NCI-H2227 treated with DMSO at 0.1 percent for 48 hours (cell line): ENCODE measurements at places on chromosomes 1 and 21.

DNA sequence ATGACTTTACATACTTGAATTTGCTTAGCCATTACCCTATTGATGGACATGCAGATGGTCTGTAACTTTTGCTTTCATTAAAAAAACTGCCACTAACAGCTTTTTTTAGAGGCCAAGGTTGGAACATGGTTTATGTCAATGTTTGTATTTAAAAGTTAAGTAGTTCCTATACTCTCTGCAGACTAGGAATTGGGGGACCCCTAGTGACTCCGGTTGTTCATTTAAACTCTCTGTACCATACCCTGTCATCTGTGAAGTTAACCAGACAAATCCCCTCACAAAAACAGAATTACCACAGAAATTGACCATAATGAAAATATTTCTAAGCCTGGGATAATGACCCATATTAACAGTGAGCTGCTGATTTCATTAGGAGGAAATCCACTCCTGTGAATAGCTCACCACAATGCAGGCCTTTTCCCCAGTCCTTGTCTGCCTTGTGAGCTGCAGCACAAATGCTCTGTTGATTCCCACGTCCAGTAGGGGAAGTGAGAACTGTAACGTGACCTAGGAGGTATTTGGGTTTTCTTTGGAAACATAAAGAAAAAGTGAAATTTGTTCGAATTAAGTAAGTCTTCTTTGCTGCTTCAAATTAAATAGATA lies 30.2 kb upstream of the CD101 start:
- DNase-seq = no peak

DNA sequence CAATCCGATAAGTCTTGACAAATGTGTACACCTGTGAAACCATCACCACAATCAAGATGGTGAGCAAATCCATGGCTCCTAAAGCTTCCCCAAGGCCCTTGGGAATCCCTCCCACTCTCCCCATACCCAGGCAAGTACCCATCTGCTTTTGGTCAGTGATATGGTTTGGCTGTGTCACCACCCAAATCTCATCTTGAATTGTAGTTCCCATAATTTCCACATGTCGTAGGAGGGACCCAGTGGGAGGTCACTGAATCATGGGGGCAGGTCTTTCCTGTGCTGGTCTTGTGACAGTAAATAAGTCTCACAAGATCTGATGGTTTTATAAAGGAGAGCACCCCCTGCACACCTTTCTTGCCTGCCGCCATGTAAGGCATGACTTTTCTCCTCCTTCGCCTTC lies 14.6 kb upstream of the GUCA2B start:
- DNase-seq = no peak

DNA sequence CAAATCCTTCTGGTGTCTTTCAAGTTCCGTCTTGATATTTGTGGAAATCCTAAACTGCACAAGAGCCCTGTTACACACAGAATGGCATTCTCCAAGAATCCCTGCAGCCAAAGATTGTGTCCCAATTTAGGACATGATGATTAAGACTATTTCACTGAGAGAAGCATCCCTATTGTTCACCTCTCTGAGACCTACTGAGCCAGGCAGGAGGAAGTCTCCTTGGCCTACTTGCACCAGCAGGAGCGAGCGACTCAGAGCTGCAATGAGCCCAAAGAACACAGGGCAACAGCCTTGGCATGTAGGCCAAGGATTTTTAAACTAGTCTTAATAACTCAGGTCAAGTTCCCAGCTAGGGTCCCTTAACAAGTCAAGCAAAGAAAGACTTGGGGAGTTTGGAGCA lies 79.4 kb upstream of the RUNX1 start:
- no peak for DNase-seq

DNA sequence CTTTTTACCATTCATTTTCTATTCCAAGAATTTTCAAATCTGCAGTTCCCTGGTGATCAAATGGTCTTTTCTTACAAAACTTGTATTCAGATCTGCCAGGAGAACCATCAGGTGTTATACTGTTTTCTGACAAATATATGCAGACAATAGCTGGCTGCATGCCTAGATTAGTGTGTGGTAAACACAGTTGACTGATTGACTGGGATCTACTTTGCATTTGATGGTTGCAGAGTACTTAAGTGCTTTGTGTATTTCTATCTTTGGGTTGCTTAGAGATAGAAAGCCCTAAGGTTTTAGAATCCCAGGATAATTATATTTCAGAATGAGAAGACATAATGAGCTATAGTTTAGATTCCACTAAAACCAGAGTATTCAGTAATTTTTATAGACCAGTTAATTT lies 102.0 kb upstream of the CHODL start:
- no peak for DNase-seq

DNA sequence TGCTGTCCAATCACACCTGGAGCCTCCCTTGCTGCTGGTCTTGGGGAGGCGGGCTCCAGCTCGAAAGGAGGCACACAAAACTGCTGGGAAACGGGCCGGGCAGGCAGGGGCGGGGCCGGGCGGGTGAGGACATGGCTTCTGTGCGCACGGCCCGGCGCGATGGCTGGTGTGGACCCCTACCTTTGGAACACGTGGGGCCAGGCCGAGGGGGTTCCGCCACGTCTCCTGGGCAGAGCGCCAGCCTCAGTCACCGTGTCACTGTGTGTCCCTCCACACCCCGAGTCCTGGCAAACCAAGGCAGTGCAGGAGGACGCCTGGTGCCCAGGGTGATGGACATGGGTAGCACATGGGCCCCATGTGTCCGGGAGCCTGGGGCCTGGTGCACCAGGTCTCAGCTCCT lies 42.0 kb upstream of the ADARB1 start:
- no peak for DNase-seq

DNA sequence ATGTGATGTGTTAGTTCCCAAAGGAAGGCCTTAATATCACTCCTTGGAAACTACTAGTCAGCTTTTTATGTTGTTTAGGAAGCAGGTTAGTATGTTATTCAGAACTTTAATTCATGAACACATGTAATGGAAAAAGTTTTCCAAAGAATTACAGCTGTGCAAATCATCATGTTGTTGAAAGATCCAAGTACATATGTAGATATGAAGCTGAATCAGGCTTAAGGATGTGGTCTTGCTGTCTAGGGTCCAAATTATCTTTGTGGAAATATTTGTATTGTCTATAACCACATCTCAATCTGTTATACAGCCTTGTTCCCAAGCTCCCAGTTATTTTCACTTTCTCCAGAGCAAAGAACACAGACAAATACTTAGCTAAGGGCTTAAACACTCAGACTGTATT lies 231.6 kb downstream of the TPR start:
- DNase-seq = no peak

GRCh38 chr1:17909634-17910033 lies 154.5 kb downstream of the ACTL8 start:
- DNase-seq = no peak

DNA sequence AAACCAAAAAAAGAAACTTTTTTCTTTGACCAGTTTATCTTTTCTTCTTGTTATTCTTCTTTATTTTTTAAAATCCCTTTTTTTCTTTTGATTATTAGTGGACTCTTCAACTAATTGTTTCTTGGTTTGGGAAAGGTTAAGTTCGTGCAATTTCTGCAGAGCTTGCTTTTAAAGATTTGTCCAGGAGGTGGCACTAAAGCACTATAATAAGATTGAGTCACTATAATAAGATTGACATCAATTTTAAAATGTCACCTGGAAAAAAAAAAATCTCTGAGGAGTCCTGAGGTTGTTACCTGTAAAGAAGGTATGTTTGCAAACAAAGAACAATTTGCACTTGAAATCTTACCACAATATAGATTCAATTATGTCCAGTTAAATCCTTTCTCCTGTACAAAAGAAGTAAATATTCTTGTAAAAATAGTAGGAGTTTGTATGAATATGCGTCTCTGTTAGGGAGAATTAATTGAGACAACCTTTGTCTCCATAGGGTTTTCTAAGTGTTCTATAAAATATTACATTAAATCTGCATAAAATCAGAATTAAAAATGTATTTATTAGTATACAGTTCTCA lies 166.7 kb downstream of the ADGRL4 start:
- no peak for DNase-seq

GRCh38 chr1:111369645-111370044 lies 57.9 kb downstream of the OVGP1 start:
- DNase-seq = no peak

DNA sequence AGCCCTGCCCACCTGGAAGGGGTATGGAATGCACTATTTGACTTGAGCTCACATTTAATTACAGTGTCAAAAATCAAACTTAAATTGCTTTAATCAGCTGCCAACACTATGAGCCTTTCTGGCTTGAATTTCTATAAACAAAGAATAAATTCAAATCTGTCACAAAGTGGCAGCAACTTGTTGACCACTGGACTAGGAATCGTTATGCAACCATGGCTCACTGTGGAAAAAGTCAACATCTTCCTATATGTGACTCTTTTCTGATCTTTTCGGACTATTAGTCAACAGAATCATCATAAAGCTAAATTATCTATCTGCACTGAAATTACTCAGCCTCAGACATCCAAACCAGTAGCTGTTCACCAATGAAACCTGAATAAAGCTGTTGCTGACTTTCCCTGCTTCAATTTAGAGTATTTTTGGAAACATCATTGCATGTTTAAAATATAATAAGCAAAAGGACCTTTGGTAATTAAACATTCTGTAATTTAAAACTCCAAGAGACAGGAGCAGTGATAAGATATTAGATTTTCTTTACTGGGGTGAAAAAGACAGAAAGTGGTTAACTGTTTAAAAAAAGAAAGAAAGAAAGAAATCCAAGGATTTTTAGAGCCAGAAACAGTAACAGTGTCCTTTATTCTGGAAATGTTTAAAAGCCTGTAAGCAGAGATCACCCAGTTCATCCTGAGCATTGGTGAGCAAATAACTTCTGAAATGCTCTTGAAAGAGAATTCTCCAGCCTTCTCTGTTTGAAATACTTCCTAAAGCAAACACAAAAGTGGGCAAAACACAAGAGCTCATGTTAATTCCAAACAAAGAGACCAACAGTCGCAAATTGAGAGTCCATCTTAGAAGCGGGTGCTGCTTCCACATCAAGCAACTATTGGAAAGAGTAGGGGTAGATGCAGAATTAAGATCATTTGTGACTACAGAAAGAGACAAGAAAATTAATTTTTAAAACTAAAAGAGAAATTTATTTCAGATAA lies 26.2 kb upstream of the ERG start:
- no peak for DNase-seq

GRCh38 chr21:44940116-44940631 lies 345 bp downstream of the SLX9 start:
- DNase-seq = no peak

GRCh38 chr1:203555076-203555475 lies 61.1 kb downstream of the OPTC start:
- DNase-seq = no peak
